ENCODE measurements at places on chromosomes 7 and 10.
A peak's percentile ranks its signal among the peaks of the same experiment; 100 is the strongest.

GRCh38 chr10:9957351-9957750 lies 1060.3 kb upstream of the CELF2 start:
- no peak for DNase-seq

DNA sequence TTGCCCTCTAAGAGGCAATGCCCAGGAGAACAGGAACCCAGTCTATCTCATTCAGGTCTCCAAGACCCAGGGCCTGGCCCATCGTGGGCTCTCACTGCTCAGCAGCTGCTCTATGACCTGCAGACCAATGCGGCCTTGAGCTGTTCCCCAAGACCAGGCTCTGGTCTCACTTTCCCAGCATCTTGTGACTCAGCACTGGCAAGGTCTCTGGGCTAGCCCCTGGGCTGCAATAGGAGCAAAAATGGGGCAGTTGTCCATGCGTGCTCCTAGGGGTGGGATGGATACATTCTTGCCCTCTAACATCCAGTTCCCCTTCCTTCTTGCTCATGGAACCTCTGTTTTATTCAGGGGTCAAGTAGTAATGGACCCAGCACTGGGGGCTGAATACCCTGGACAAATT lies 13.5 kb downstream of the GCK start:
- no peak for DNase-seq

- DNase-seq = no peak
Observed at GRCh38 chr10:103854265-103854685, 1.1 kb downstream of the SH3PXD2A start.

- DNase-seq = no peak
Observed at GRCh38 chr10:16894821-16895220, 77.6 kb upstream of the RSU1 start.

DNA sequence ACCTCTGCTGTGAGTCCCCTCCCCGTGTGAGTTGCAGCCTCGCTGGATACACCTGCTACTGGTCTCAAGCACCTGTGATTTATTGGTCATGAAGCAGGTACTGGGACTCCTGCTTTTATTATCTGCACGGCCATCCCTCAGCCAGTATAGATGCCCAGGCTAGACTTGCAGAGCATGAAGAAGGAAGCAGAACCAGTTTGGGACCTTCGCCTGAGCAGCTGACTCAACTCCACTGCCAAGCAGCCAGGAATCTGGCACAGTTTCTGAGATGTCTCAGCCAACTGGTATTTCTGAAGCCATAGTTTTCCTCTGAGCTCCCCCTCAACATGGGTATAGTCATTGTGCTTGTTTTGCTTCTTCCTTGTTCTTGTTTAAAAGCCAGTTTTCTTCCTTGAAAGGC lies 28.0 kb upstream of the SLC39A12 start:
- DNase-seq = peak; percentile 13

- no peak for DNase-seq
Observed at GRCh38 chr7:1673581-1674118, 3.6 kb downstream of the ELFN1 start.

DNA sequence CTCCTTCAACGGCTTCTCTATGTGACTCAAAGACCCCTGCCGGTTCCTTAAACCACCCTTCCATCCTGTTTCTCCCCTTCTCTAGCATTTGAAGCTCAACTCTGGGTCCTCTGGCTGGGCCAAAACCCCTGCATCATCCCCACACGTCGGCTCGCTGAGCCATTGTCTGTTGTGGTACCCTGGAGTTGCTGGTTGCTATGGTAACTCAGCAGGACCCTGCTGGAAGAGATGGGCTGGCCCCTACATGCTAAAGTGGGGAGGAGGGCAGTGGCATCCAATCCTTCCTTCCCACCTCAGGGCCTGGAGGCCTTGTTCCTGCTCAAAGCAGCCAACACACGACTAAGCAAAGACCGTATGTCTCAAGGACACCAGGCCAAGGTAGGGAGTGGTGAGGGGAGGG lies 452.5 kb downstream of the PLXNA4 start:
- DNase-seq = no peak

DNA sequence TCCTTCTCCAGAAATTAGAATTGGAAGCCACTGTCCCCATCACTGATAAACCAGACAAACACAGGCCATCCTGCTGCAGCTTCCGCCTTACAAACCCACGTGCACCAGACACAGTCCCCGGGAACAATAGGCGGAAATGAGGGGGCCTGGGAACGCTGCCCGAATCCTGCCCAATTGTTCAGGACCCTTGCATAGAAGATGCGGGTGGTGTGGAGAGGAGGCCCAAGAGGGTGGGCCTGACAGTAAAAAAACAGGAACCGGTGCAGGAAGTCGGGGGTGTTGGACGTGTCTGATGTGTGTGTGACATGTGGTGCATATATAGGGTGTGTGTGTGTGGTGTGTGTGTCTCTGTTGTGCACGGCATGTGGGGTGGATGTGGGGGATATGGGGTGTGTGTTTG lies 26.5 kb upstream of the CHST15 start:
- DNase-seq = no peak

- DNase-seq = peak; percentile 82
Observed at GRCh38 chr10:131874991-131875451, 25.8 kb upstream of the PPP2R2D start.

- no peak for DNase-seq
Observed at GRCh38 chr7:158638001-158638400, 50.4 kb upstream of the PTPRN2 start.

DNA sequence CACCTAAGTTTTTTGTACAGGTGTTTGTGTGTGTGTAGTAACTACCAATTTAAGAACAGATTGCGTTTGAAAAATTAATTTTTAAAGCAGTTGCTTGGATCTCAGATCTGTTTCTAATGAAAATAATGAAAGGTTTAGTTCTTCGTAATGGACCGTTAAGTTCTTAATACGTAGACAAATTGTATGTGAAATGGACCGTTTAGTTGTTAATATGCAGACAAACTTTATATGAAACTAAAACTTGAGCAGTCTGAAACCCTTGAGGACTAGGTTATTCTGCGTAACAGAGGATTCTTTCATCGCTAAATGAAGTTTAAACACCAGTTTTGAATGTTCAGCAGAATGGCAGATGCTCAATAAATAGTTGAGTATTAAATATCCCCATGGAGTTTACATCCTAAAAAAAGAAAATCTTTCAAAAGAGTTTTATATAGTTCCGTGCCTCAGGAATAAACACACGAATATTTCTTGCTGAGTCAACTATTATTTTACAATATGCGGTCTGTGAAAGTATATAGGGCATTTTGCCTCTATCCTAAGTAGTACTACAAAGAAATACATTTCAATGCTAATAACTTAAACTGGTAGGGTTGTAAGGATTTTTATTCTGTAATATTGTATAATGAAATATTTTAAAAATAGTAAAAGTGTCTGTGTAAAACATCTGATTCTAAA lies 1.2 kb downstream of the DBF4 start:
- peak; percentile 27 for DNase-seq

GRCh38 chr7:50327443-50327842 lies 22.9 kb downstream of the IKZF1 start:
- no peak for DNase-seq

GRCh38 chr10:43846187-43846680 lies 197.6 kb upstream of the ZNF32 start:
- DNase-seq = no peak

- peak; percentile 23 for DNase-seq
Observed at GRCh38 chr10:80684259-80684658, 146.6 kb downstream of the SH2D4B start.

DNA sequence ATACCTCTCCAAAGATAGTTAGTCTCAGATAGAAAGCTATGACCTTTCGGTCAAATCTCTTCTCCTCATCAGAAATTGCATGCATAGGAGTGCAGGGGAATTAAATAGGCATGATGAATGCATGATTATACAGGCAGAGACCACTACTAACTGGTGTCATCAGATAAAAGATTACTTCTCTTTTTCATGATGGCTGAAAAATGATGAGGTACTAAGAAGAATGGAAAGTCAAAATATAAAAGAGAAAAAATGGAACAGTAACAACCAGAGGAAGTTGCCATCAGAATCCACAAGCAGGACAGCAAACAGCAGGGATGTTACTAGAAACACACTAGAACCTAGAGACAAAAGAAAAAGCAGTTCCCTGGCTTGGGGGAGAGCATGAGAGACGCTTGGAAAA lies 31.6 kb downstream of the CTTNBP2 start:
- no peak for DNase-seq

DNA sequence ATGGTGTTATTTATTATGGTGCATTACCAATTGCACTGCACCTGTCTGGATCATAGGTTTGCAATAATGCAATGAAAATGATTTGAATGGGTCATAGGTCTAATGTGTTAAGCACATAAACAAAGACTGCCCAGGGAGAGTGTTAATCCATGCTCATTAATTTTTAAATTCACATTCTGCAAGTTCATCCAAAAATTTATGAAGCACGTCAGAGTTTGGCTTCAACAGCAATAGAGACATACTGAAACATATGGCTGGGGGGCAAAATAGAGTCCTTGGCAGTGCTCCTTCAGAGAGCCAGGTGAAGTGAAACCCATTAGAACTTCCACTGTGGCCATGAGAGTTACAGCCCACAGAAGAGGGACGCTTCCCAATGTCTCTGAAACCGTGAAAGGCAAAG lies 441.1 kb downstream of the POM121L12 start:
- no peak for DNase-seq

DNA sequence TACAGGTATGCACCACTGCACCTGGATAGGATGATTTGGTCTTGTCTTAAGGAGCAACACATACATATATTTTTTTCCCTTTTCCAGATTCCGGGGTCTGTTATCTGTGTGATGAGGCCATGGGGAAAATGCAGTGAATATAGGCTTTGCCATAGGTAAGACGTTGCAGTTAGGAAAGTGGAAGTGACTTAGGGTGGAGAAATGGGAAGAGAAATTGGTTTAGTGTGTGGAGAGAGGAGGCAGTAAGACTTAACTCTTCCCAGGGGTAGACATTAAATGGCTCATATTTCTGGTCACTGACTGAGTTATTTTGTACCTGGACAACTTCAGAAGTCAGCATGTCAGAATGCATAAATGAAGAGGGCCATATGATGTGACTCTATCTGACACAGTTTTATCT lies 66.7 kb downstream of the PFKFB3 start:
- no peak for DNase-seq

DNA sequence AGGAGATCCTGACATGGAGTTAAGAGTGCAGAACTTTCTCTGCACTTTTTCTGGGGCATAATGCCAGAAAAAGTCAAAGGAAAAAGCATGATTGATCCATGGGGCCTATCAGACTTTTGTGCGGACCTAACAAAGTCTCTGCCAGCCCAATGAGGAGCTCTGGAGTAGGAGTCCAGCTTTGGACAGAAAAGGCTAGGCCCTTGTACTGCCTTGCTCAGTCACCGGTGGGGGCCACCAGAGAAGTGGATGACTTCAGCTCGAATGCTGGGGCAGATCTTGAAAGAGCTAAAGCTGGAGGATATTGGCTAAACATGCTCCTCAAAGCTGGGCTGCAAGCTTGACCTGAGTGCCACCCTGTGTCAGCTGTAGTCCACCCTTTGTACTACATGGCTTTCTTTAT lies 2.8 kb upstream of the ZC3HAV1 start:
- no peak for DNase-seq

DNA sequence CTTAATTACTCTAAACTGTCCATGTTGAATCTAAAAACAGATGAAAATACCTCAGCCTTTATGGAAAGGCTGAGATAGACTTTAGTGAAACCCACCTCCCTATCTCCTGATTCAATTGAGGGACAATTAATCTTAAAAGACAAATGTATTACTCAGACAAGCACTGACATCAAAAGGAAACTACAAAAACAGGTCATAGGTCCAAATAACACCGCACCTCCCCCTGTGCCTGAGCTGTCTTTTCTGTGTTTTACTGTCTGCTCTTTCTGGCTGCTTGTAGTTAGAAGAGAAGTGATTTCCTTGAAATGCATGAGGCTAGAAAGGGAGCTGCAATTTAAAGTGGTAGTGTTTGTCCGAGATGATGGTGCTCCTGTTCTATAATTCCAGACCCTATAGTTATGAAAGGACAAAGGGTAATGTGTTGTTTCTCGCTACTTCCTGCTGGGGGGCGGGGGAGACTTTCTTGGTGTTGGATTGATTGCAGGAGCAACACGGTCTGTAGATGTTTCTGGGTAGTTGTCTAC lies 16.0 kb downstream of the AKR1C8 start:
- no peak for DNase-seq

- DNase-seq = no peak
Observed at GRCh38 chr10:43194859-43195258, 56.6 kb downstream of the CSGALNACT2 start.

- DNase-seq = no peak
Observed at GRCh38 chr7:42693722-42694121, 218.1 kb downstream of the C7orf25 start.

- peak; percentile 69 for DNase-seq
Observed at GRCh38 chr10:126598009-126598408, 72.5 kb downstream of the C10orf90 start.

DNA sequence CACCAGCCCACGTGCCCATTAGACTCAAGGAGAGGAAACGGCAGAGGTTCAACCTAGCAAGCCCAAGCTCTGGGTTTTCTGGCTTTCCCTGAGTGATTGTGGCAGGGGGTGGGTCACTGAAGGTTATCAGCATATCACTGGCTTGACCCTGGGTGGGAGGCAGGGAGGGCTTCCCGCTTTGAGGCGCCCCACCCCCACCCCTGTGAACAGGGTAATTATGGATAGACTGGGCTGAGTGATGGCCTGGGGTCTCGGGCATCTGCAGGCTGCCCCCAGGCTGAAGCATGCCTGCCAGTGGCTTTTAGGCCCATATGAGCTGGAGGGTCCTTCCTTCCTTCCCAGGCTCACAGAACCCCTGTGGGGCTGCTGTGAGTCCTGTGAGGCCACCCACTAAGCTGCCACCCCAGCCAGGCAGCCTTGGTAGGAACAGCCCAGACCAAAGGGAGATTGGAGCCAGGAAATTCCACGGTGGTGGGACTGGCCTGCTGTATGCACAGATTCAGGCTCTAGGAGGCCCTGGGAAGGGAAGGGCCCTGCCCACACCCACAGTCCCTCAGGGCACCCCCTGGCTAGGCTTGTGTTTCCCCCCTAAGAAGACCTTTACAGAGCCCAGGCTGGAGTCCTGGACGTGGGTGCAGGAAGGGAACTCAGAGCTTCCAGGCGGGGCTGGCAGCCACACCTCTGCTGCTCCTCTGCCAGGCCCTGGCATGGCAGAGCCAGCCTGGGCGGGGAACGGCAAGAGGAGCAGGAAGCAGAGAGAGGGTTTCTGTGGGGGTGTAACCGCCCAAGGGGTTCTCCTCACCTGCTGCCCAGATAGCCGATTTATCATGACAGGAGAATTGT lies 33.1 kb downstream of the GPRIN2 start:
- no peak for DNase-seq

- DNase-seq = no peak
Observed at GRCh38 chr7:103714376-103714927, 268.4 kb upstream of the SLC26A5 start.

- peak; percentile 82 for DNase-seq
Observed at GRCh38 chr10:86654411-86655172, at the start of gene OPN4. Gene OPN4 (plus strand): TSS chr10:86654547. CDS start chr10:86654784, 237 bp downstream.

DNA sequence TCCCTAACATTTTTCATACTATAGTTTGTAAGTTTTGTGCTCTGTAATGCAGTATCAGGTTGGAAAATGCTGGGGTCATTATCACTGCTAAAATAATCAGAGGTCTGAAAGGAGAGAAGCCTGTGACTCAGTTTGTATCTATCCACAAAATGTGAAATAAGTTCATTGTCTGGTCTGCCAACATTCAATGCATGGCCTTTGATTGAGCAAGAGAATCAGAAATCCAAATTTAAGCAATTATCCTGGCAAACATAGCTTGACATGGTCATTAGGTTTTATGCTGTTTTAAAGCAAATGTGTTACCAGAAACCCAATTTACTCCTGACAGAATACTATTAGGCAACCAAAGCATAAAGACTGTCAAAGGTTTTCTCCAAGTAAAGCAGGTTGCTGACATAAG lies 709.7 kb upstream of the SEMA3D start:
- no peak for DNase-seq
